Stimulated activated CD8-positive, alpha-beta memory T cell treated with anti-CD3 and anti-CD28 coated beads, Interleukin-12 subunit alpha, Interleukin-12 subunit beta, amount 100 ng/mL, for 4 hours (primary cell): ENCODE measurements at places on chromosomes 7 and 10.

- DNase-seq: no peak
These were observed 3.1 kb downstream of the HPS6 start for GRCh38 chr10:102068216-102068615.

GRCh38 chr10:19931894-19932590, 115.8 kb downstream of the PLXDC2 start:
- DNase-seq: no peak

- DNase-seq: no peak
These were observed 163.9 kb downstream of the JCAD start for GRCh38 chr10:29895456-29895855.

GRCh38 chr7:40784176-40784575, 649.4 kb downstream of the SUGCT start:
- DNase-seq: no peak

DNA sequence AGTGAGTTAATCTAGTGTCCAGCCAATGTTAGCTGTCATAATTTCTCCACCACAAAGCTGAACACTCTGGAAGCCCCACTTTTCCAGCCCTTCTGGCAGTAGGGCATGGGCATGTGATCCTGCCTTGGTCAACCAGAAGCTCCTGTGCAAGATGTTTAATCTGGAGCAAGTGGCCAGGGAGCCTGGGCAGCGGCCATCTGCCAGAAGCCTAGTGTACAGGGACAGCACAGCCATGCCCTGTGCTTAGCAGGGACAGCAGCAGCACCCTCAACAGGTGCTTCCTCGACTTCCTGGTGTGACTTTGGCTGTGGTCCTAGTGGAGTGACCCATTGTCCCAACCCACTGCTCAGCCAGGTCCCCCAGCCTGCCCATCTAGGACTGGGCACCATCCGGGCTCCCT, 10.3 kb downstream of the RBP3 start:
- no peak for DNase-seq

DNA sequence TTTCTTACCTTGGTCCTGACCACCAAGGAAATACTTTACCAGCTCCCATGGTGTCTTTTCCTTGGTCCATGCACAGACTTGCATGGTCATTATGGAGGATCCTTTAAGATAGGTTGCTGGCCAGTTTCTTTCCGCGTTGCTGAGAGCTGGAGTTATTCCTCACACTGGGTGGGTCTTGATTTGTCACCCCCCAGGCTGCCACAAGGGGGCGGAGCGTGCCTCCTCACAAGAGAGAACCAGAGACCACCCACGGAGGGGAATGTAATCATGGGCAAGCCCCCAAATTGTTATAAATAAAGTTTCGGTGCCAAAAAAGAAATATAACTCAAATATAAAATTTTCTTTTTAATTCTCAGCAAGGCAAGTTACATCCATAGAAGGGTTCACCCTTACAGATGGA, 10.5 kb upstream of the TRIM24 start:
- DNase-seq: peak; percentile 18

DNA sequence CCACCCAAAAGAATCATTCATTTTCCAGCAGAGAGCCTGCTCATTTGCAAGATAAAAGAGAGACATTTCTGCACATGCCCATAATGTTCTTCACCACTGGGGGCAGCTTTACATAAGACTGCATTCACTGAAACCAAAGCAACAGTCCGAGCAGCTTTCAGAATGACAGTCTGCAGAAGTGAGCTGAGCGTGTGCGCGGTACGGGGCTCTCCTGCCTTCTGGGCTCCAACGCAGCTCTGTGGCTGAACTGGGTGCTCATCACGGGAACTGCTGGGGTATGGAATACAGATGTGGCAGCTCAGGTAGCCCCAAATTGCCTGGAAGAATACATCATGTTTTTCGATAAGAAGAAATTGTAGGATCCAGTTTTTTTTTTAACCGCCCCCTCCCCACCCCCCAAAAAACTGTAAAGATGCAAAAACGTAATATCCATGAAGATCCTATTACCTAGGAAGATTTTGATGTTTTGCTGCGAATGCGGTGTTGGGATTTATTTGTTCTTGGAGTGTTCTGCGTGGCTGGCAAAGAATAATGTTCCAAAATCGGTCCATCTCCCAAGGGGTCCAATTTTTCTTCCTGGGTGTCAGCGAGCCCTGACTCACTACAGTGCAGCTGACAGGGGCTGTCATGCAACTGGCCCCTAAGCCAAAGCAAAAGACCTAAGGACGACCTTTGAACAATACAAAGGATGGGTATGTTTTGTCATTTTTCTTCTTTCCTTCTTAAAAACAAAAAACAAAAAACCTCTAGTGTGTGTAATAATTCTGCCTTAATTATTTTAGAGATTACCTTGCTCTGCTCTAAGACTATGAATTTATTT, at the start of gene LRRTM3:
LRRTM3 (plus strand) TSS at position 141 of the 820 bp plus-strand sequence.
- DNase-seq: no peak

DNA sequence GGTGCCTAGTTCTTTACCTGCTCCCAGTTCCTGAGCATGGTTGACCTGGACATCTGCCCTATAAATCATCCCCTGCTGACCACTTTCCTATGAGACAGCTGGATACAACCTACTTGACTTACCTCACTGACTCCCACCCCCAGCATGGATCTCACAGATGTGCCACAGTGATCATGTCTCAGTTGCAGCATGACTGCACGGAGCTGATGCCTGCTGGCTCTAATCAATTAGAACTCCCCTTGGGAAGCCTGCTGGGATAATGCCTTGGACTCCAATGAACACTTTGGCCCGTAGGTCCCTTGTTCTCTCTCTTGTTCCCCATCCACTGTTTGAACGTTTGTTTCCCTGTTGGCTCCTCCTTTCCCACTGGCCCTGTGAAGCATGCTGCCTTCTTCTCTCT, 271.2 kb upstream of the IGFBP3 start:
- DNase-seq: no peak

- DNase-seq: no peak
These were observed 7.5 kb downstream of the SFXN2 start for GRCh38 chr10:102721954-102722353.

- peak; percentile 78 for DNase-seq
These were observed 42.8 kb downstream of the FOXL3 start for GRCh38 chr7:332646-333392.

GRCh38 chr10:126387931-126388911, at the start of gene ADAM12:
ADAM12 (minus strand) TSS chr10:126388477; CDS start chr10:126388145, 332 bp downstream.
- no peak for DNase-seq

GRCh38 chr7:149620961-149621360, 123.4 kb upstream of the ZNF746 start:
- peak; percentile 30 for DNase-seq

GRCh38 chr10:64067009-64067606, 545.9 kb downstream of the REEP3 start:
- DNase-seq: no peak
